ENCODE measurements at places on chromosomes 2 and 18.
A peak's percentile ranks its signal among the peaks of the same experiment; 100 is the strongest.

GRCh38 chr2:75087736-75088135 lies 111.6 kb downstream of the TACR1 start:
- DNase-seq = no peak

DNA sequence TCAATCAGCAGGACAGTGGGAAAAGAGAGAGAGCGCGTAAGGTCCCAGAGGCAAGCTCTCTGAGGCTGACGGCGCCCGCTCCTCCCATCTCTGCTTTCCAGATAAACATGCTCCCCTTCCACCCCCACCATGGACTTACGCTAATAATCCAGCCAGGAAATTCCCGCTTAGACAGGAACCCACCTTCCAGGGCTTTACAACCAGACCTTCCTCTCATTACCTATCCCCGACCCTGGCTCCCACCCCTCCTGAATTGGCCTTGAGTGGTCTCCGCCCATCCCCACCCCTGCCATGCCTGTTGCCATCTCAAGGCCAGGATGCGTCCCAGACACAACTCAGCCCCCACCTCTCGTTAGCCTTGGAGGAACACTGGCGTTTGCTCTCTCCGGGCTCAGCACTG lies 131.1 kb downstream of the SMAD2 start:
- DNase-seq = no peak

GRCh38 chr18:251572-251971 lies 16.3 kb downstream of the THOC1 start:
- DNase-seq = no peak

GRCh38 chr18:61471541-61471940 lies 138.3 kb downstream of the CDH20 start:
- no peak for DNase-seq

GRCh38 chr2:182952741-182953450 lies 85.4 kb downstream of the NCKAP1 start:
- DNase-seq = no peak

- DNase-seq = no peak
Measured at GRCh38 chr2:8312861-8313830, 368.7 kb upstream of the ID2 start.

GRCh38 chr2:73290049-73290839 lies 3.1 kb downstream of the EGR4 start:
- peak; percentile 37 for DNase-seq

DNA sequence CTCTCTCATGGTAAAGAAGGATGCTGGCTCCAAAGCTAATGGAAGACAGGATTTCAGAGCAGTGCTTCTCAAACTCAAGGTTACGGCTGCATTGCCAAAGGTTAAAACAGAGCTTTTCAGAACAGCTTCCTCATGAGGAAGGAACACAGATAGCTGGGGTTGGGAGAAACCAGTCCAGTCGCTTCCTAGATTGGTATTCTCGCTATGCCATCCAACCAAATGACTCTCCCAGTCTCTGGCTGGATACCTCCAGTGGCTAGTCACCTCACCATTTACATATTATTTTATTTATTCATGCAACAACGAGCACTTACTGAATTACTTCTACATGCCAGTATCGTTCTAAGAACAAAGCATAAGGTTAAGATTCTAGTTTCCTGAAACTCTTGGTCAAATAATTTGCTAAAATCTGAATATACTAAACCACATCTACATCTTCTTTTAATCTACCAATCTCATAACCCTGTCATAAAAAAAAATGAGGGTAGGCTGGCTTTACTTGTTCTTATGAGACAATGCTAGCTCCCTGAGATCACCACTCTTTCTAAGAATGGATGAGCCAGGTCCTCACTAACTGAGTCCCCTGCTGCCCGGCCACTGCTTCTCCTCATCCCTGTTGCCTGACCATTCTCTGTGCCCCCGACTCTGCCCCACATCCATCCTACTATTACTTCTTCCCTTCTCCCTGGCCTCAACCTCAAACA lies 20.4 kb downstream of the KDSR start:
- no peak for DNase-seq
